ENCODE measurements at places on chromosomes 2 and 18. TPM values are rescaled to one million over a fixed set of nuclear protein-coding genes. Genes with fewer than 3 reads are reported as not detected.
A peak's percentile ranks its signal among the peaks of the same experiment; 100 is the strongest.

GRCh38 chr2:54508541-54508940 is 52.4 kb downstream of the SPTBN1 start:
- peaks cover 26% of the 10 kb centered on the region for H3K4me1 ChIP-seq
- no peak overlapping the region for H3K27ac ChIP-seq
- no peak for DNase-seq
- no peaks in the 10 kb centered on the region for H3K27me3 ChIP-seq

- H3K27me3 ChIP-seq = peaks cover 22% of the 10 kb centered on the region
- peaks cover 24% of the 10 kb centered on the region for H3K36me3 ChIP-seq
- peak overlapping the region; percentile 32 for H3K4me3 ChIP-seq
- H3K4me1 ChIP-seq = peaks cover 7% of the 10 kb centered on the region
- H3K27ac ChIP-seq = no peak overlapping the region
Measured at GRCh38 chr18:76407681-76408080, 87.4 kb downstream of the ZNF516 start.

GRCh38 chr18:36680042-36680441 is 148.8 kb downstream of the TPGS2 start:
- peaks cover 4% of the 10 kb centered on the region for H3K36me3 ChIP-seq
- H3K27ac ChIP-seq = no peak overlapping the region
- no peak overlapping the region for H3K4me3 ChIP-seq

- H3K27ac ChIP-seq = no peak overlapping the region
- H3K36me3 ChIP-seq = peaks cover 44% of the 10 kb centered on the region
- H3K4me3 ChIP-seq = peak overlapping the region; percentile 68
- DNase-seq = no peak
- peaks cover 17% of the 10 kb centered on the region for H3K4me1 ChIP-seq
- H3K27me3 ChIP-seq = peaks cover 1% of the 10 kb centered on the region
Measured at GRCh38 chr2:127259355-127259754, 34.6 kb downstream of the ERCC3 start.

GRCh38 chr2:44825702-44826101 is 115.8 kb upstream of the SIX3 start:
- H3K36me3 ChIP-seq = no peaks in the 10 kb centered on the region
- H3K4me1 ChIP-seq = no peaks in the 10 kb centered on the region
- peaks cover 3% of the 10 kb centered on the region for H3K27me3 ChIP-seq
- H3K27ac ChIP-seq = no peak overlapping the region

UGT1A4 gene
- total RNA-seq = not detected

DNA sequence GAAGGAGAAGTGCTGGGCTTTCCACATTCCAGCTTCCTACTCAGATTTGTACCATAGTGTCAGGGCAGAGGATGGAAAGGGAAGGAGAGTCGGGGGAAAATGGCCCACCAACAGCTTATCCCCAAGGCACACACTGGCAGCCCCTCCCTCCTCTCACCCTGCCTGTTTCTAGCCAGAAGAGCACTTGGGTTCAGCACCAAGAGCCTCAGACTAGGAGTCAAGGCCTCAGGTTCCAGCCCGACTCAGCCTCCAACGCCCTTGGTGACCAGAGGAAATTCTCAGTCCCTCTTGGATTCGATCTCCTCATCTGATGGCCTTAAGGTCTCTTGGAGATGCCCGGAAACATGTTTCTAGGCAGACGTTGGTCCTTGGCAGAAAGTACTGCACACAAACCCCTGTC is 53.9 kb downstream of the TNS1 start:
- H3K4me1 ChIP-seq = peaks cover 17% of the 10 kb centered on the region
- peaks cover 11% of the 10 kb centered on the region for H3K27me3 ChIP-seq
- no peak for DNase-seq
- no peak overlapping the region for H3K27ac ChIP-seq
- H3K36me3 ChIP-seq = no peaks in the 10 kb centered on the region
- H3K4me3 ChIP-seq = no peak overlapping the region

DNA sequence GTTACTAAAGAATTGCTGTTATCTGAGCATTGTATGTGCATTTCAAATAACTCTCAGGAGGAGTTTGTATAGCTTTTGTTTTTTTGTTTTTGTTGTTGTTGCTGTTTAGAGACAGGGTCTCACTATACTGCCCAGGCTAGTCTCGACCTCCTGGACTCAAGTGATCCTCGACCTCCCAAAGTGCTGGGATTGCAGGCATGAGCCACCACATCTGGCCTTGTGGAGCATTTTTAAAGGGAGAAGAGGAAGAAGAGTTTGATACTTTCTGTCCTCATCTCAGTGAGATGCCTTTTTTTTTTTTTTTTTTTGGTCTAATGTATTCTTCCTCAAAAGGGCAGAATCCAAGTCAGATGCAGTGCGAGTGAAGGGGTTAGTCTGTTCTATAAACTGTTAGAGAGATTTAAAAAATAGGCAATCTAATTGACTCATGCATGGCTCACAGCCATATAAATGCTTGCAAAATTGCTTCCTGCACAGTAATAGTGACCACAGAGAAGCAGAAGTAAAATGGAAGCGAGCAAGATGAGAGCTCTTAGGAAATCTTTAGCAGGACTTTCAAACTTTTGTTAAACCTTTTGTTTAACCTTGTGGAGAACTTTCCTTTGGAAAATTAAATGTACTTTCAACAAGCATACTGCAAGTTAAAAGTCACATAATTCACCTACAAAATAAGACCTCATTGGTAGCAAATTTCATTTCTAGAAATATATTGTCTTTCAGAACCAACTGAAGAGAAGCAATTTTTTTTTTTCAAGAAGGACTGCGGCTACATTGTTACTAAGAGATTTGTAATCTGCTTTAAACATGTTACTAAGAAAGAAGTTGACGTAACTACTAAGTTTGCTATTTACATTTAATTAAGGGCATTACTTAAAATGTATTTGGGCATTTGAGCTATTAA is 52.3 kb upstream of the ROCK1 start:
- H3K36me3 ChIP-seq = no peaks in the 10 kb centered on the region
- no peak for DNase-seq
- H3K4me3 ChIP-seq = no peak overlapping the region
- H3K4me1 ChIP-seq = peaks cover 3% of the 10 kb centered on the region

PROKR1 gene
- 0.38 TPM for total RNA-seq

GRCh38 chr2:109720380-109721106 is 73.6 kb upstream of the RGPD5 start:
- no peaks in the 10 kb centered on the region for H3K4me1 ChIP-seq
- no peak overlapping the region for H3K27ac ChIP-seq
- DNase-seq = no peak
- no peaks in the 10 kb centered on the region for H3K36me3 ChIP-seq
- H3K27me3 ChIP-seq = peaks cover 2% of the 10 kb centered on the region

DNA sequence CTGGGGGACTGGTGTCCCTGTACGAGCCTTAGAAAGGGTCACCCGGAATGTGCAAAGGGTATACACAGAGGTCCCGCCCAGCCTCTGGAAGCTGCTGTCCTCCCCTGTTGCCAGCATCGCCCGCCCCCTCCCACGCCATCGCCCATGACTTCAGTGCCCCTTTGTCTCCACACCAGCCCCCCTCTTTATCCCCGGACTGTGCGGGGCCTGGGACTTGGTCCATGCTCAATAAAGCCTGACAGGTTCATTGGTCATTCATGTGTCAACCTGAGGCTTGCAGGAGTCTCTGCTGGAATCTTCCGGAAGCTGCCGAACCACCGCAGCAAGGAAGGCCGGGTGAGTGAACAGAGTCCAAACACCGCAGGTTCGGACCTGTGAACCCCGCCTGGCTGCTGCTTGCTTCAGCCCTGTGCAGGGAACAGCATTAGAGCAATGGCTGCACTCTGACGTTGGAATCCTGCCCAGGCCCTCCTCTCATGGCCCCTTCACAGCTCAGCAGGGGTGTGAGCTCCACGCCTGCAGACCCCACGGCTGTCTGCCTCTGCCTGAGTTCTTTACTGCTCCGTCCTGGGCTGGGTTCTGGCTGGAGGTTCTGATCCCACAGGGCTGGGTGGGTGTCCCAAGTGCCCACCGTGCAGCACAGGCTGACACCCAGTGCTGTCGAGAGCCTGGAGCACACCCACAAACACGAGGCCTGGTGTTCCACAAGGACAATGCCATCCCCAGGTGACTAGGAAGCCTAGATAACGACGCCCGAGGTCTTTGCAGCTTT is 96.5 kb downstream of the SEPTIN10 start:
- no peak overlapping the region for H3K4me3 ChIP-seq
- no peak for DNase-seq
- H3K27me3 ChIP-seq = peaks cover 6% of the 10 kb centered on the region
- H3K36me3 ChIP-seq = no peaks in the 10 kb centered on the region
- no peaks in the 10 kb centered on the region for H3K4me1 ChIP-seq

DNA sequence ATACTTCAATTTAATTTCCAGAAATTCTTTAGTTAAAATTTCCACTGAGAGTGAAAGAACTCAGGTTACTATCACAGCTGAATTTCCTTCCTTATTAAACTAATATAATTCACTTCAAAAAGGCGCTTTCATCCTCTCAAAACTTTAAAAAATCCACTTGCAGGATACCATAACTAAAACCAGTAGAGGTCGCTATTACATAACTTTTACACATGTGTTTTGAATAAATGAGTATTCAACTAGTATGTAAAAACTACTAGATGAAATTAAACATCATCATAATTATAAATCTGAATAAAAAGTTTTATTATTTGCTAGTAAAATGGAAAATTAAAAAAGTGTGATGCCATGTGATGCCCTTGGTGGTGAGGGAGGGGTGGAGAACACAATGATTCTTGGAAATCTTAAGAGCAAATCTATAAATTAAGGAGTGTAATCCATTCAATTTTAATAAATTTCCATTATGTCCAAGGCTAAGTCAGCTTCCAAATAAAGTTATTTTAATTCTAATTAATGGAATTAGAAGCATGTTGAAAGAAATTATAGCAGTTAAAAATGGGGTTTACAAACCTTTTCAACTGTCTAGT is 61.4 kb downstream of the SOS1 start:
- H3K27me3 ChIP-seq = no peaks in the 10 kb centered on the region
- H3K4me1 ChIP-seq = no peaks in the 10 kb centered on the region
- H3K36me3 ChIP-seq = no peaks in the 10 kb centered on the region
- H3K27ac ChIP-seq = no peak overlapping the region
- DNase-seq = no peak
- no peak overlapping the region for H3K4me3 ChIP-seq

PGAP1 gene
- 32.9 TPM for total RNA-seq

DNA sequence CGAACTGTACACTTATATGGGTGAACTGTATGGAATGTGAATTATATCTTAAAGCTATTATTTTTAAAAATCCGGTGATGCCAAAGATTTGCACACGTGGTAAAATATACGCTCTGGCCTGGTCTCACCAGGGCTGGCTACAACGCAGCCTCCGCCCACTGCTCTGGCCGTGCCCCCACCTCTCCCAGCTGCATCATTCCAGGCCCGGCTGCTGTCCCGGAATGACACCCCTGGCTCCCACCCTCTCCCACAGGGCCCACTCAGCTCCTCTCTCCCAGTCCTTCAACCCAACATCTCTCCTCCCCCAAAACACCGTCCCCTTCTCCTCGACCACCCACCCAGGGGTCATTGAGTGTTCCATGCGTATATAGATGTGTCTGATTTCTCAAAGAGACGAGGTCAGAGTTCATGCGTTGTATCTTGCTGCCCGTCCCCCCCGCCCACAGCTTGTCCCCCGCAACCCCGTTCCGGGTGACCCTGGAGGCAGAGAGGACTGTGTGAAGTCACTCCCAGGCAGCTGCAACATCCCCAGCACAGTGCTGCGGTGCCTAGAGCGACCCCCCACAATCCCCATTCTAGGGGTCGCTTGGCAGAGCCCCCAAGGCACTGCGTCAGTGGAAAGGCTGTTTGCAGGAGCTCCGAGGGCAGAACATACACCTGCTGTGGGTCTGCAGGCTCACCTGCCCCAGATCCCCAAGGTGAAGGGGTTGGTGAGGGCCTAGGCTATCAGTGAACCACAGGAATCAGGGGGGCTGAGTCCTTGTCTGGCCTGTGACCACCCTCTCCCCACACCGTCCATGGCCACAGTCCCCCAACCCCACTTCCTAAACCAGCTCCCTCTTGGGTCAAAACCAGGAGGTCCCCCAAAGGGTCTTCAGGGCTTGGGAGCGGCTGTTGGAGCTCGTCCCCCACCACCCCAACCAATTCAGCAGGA is 13.3 kb downstream of the DNMT3A start:
- no peak for DNase-seq
- peaks cover 11% of the 10 kb centered on the region for H3K27me3 ChIP-seq
- H3K27ac ChIP-seq = no peak overlapping the region
- no peak overlapping the region for H3K4me3 ChIP-seq

KANSL1L gene
- total RNA-seq = 13.0 TPM

DNA sequence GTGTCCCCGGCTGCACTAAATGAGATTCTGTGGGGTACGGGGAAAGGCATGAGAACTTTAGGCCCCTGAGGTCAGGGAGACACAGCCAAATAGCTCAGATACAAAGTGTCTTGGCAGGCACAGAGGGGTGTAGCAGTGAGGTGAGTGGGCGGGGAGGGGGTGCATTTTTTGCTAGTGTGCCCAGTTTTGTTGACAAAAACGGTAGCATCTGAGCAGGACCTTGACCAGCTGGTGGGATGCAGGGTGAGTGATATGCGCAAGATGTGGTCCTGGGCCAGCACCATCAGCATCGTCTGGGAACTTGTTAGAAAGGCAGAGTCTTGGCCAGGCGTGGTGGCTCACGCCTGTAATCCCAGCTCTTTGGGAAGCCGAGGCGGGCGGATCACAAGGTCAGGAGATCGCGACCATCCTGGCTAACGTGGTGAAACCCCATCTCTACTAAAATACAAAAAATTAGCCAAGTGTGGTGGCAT is 127.3 kb upstream of the LGALSL start:
- H3K27me3 ChIP-seq = peaks cover 9% of the 10 kb centered on the region
- no peaks in the 10 kb centered on the region for H3K36me3 ChIP-seq
- DNase-seq = no peak
- H3K27ac ChIP-seq = no peak overlapping the region

DNA sequence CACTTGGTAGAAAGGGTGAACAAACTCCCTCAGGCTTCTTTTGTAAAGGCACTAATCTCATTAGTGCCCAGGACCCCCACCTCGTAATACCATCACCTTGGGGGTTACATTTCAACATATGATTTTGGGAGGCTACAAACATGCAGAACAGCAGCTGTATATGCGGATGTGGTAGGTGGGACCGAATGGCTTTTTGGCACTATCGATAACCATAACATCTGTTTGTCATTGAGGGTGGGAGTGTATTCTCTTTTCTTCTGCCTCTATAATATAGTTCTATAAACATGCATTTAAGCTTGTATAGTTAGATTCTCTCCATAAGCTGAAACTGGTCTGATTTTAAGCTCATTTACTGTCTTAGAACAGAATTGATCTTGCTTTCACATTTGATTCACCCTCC is 239.1 kb upstream of the BOD1L2 start:
- no peak overlapping the region for H3K27ac ChIP-seq
- no peaks in the 10 kb centered on the region for H3K36me3 ChIP-seq
- H3K4me3 ChIP-seq = no peak overlapping the region
- H3K27me3 ChIP-seq = peaks cover 3% of the 10 kb centered on the region

DNA sequence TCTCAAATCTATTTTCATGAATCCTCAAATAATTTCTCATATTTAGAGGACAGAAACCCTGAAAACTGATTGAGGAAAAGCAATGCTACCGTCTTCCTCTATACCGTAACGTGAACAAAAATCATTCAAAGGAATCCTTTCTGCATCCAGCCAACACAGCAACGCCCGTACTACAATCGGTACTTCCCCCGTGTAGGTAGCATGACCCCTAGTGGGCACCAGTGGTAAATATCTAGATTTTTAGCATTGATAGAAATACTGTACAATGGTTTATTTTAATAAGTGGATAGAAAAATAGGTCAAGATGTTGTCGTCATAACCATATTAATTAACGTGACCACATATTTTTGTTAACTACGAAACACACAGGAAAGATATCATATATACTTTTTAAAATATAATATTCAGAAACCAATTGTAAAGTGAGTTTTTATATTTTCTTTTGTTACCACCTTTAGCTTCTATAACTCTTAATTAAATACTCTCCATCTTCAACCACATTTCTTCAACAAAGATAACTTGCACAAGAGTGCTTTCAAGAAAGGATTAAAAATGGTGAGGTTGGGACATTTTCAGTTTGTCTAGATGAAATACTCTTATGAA is 194.1 kb downstream of the SS18 start:
- H3K27ac ChIP-seq = no peak overlapping the region
- H3K36me3 ChIP-seq = no peaks in the 10 kb centered on the region
- peak; percentile 47 for DNase-seq
- H3K27me3 ChIP-seq = no peaks in the 10 kb centered on the region

All from endothelial cell (in vitro differentiated cells).